ENCODE measurements at places on chromosomes 6 and 20. TPM values are rescaled to one million over a fixed set of nuclear protein-coding genes. Genes with fewer than 3 reads are reported as not detected.

The CD109 gene
- total RNA-seq, result 29.3 TPM

The ADRM1 gene
- total RNA-seq, result 188 TPM

The SLC17A2 gene
- total RNA-seq, result 0.10 TPM

The NKX2-2 gene
- not detected for total RNA-seq

The KIF25 gene
- not detected for total RNA-seq

The MEP1A gene
- total RNA-seq, result not detected

The UST gene
- total RNA-seq, result 0.49 TPM

DNA sequence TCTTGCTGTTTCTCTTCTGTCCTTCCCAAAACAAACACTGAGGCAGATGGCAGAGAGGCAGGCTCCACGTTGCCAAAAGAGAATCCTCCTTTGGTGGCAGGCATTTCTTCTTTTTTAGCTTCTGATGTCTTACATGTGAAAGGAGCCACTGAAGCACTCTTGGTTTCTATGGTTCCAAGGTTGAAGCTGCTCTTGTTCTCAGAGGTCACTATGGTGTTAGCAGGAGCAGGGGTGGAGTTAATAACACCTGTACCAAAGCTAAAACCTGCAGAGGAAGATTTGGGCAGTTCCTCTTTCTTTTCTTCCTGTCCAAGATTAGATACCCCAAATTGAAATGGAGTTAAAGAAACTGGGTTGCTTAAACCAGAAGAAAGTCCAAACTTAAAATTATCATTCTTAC is 28.8 kb downstream of the FAM8A1 start:
- DNase-seq, result no peak

- no peak for DNase-seq
Measured at GRCh38 chr20:34250005-34250404, 8.8 kb downstream of the ASIP start.

DNA sequence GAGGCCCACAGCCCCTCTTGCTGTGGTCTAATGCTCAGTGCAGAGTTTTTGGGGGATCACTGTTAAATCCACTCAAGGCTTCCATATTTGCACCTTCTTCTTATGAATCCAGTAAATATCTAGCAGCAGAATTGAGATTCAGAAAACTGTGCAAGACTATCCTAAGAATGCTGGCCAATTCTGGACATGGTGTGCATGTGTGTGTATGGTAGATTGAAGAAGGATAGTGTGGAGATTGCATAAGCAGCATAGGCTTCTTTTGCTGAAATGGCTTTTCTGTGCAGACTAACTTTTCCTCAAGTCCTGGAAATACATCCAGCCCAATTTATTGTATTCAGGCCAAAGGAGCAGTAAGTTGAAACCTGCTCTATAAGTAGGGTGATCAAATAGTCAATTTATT is 39.7 kb downstream of the FBXO9 start:
- no peak for DNase-seq

- DNase-seq, result no peak
Measured at GRCh38 chr6:103629613-103630012, 1230.1 kb downstream of the HACE1 start.

DNA sequence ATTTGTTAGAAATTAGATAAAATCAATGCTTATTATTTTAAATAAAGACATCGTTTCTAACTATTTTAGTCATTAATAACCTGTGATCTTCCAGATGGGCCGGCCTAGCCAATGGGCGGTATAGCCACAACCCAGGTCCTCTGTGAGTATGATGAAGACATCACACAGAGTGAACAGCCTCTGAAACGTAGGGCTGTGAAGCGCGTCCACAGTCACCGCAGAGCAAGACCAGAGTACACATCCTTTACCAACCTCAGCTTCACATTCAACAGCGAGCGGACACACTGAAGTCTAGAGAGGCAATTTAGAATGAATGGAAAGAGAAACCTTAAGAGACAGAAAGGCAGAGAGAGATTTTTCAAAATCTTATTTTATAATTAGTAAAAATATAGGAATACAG is 125.0 kb upstream of the RPS6KA2 start:
- DNase-seq, result no peak

- peak; percentile 62 for DNase-seq
Measured at GRCh38 chr6:112027942-112028674, 25.8 kb upstream of the CCN6 start.

DNA sequence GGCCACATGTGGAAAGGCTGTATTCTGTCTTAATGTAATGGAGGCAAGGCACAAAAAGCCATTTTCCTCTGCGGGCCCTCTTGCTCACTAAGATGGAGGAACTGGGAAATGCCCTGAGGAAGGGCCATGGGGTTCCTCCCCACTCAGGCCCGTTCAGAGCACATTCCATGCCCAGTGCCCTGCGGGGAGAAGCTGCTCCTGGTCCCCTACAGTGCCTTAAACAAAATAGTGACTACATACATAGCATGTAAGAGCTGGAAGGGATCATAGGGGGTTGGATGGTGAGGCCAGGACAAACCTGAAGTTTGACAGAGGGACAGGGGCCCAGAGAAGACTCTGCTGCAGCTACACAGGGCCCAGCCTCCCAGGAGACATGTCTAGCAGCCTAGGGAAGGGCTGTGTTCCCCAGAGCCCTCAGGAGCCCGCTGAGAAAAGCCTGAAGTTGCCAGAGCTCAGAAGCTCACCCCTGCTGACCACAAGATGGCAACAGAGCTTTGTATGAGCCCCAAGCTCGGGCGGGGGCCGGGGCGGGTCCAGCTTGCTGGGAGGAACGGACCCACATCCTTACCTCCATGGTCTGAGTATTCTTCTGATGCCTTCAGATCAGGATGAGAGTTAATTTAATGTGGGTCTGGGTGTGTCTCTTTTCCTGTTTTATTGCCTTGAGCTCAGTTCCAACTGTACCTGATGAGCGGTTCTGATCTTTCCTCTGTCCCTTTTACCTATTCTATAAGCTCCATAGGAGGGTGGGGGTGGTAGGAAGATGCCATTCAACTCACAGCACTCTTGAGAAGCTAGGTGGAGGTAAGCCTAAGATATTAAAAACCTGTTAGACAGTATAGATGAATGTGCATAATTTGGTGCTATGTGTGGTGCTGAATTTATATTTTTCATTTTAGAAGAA is 242.9 kb downstream of the CDC5L start:
- no peak for DNase-seq

- DNase-seq, result no peak
Measured at GRCh38 chr6:16199804-16200203, 38.6 kb upstream of the GMPR start.

DNA sequence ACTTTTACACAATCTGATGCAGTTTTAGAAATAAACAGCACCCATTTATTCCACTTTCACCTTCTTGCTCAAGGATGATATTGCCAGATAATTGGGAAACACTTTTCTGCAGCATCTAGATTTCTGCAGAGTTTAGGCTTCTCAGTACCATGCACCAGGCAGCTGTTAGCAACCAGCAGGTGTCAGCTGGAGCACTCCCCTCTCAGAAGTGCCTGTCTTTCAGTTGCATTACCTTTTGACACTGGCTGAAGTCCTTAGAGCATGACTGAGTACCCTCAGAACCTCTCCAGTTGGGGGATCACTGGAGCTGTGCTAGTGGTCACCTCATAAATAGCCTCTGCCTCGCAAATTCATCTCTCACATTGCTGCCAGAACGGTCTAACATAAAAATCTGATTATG is 91.2 kb downstream of the DNAH8 start:
- DNase-seq, result no peak

DNA sequence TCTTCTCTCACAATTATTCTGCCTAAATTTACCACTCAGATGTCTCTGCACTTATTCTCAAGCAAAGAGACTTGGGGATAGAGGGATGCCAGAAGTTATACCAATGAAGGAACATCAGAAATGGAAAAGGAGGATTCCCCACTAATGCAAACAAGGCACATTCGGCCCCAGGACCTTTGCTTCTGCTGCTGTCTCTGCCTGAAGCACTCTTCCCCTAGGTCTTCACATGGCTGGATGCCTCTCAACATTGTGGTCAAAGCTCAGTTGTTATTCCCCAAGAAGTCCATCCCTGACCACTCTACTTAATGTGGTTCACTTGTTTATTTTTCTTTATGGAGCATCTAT is 508.7 kb downstream of the DOK5 start:
- no peak for DNase-seq

DNA sequence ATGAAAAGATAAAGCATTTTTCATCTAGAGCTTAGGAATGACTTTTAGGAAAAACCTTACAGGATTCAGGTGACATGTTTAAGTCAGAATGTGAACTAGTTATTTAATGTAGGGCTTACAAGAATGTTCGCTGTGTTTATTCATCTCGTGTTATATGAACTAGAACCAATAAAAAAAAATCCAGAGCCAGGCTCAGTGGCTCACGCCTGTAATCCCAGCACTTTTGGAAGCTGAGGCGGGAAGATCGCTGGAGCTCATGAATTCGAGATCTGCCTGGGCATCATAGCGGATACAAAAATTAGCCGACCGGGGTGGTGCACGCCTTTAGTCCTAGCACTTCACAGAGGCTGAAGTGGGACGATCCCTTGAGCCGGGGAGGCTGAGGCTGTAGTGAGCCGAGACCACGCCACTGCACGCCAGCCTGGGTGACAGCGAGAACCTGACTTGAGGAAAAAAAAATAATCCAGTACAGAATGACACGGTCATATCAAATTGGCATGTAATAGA is 46.3 kb downstream of the OR2B2 start:
- DNase-seq, result peak; percentile 43

- no peak for DNase-seq
Measured at GRCh38 chr6:103042336-103042735, 1648.8 kb downstream of the GRIK2 start.

DNA sequence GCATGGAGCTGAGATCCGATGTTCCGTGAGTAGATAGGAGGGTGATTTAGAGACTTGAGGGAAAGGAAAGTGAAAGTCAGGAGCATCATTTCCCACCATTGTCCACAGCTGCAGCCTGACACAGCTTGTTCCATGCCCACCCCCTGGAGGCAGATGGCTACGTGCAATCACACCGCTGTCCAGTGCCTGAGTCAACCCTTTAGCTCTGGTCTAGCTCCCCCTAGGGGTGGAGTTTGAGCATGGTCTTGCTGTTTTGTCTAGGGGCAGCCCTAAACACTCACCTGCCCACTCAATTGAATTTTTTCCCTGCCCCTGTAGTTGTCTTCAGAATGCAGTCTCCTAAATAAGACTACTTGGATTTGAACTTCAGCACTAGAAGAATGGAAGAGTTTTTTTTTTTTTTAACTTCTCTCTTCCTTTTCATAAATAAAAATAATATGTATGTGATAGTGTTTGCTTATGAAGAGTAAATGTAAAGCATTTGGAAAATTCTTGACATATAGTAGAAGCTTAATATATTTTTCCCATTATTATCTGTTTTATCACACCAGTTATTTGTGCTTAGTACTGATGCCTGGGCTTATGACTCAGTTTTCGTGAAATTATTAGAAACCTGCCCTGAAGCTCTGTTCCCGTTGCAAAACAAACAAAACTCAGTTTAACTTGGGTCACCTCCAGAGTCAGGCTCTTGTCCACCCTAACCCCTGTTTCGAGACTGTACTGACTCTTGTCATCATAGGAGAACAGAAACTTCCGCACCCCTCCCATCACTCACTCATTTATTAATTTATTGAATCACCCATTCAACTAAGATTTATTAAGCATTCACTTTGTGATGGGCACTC is 814.8 kb downstream of the MAFB start:
- DNase-seq, result peak; percentile 0

- no peak for DNase-seq
Measured at GRCh38 chr6:42259841-42260395, 42.3 kb upstream of the MRPS10 start.

GRCh38 chr6:43283905-43284304 is 14.2 kb upstream of the SLC22A7 start:
- DNase-seq, result no peak

- DNase-seq, result no peak
Measured at GRCh38 chr6:22113026-22113766, 183.6 kb downstream of the PRL start.

- no peak for DNase-seq
Measured at GRCh38 chr6:158759966-158760617, 59.1 kb downstream of the EZR start.

GRCh38 chr6:160057080-160057479 is 64.5 kb upstream of the SLC22A1 start:
- DNase-seq, result no peak

GRCh38 chr20:46209930-46210671 is 92.0 kb downstream of the CD40 start:
- DNase-seq, result no peak
